ENCODE measurements at places on chromosomes 6 and 20.

DNA sequence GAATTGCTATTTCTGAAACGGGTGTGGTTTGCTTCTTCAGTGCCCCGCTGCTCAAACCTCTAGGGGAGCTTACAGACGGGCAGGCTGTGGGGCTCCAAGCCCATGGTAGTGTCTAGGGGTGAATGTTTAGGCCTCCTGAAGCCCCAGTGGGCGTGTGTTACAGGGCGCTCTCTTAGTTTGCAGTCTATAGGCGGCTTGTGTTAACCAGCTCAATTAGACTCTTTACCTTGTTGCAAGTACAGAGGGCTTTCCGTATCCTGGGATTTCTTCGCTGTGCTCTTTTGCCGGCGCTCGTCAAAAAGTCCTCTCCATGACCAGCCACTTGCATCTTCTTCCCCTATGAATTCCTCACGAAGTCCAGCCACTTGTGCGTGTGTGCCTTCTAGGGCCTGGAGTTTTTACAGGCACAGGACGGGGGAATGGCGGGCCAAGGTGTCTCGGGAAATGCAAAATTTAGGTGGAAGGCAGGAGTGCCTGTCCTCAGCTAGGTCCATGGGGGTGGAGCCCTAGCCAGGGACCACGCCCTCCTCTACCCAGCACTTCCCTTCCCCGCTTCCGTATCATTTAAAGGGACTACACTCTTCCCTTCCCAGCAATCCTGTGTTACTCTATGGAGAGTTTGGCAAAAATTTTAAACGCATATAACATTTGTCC, 94.5 kb downstream of the HTR1B start:
- no peak for DNase-seq

GRCh38 chr20:63153254-63154221, 62.4 kb downstream of the YTHDF1 start:
- DNase-seq: no peak

GRCh38 chr6:133502441-133503335, 261.5 kb downstream of the EYA4 start:
- no peak for DNase-seq

GRCh38 chr6:84065693-84066290, 32.2 kb downstream of the MRAP2 start:
- no peak for DNase-seq

GRCh38 chr6:14009431-14009830, 84.7 kb downstream of the RNF182 start:
- DNase-seq: no peak

DNA sequence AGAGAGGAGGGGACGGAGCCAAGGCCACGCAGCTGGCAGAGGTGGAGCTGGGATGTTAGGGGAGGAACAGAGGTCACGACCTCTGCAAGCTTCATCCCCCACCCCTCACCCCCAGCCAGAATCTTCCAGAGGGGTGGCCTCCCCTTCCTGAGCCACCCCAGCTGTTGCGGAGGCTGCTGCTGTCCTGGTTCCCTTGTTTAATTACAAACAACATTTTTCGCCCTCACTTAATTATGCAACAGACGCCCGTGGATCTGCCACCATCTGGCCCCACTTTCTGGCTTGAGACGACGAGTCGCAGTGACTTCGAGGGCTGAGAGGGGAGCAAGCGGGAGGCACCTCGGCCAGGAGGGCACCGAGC, 153.7 kb upstream of the PTPN1 start:
- no peak for DNase-seq

DNA sequence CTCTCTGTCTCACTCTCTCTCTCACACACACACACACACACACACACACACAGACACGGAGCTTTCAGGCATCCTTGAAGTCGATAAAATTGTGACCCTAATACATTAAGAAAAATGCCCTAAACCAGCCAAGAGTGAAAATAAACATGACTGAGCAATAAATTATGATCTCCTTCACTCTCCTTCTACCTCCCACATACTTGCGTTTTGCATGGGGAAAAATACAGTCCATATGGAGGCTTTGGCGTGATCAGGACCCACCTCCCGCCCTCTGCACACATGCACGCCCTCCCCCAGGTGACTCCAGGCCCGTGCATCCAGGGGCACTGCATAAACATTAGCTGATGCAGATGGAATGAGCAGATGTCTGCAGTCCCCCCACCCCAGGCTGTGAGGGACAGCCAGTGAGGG, 114.2 kb upstream of the JARID2 start:
- no peak for DNase-seq

GRCh38 chr6:112773187-112773586, 426.1 kb downstream of the RFPL4B start:
- no peak for DNase-seq

DNA sequence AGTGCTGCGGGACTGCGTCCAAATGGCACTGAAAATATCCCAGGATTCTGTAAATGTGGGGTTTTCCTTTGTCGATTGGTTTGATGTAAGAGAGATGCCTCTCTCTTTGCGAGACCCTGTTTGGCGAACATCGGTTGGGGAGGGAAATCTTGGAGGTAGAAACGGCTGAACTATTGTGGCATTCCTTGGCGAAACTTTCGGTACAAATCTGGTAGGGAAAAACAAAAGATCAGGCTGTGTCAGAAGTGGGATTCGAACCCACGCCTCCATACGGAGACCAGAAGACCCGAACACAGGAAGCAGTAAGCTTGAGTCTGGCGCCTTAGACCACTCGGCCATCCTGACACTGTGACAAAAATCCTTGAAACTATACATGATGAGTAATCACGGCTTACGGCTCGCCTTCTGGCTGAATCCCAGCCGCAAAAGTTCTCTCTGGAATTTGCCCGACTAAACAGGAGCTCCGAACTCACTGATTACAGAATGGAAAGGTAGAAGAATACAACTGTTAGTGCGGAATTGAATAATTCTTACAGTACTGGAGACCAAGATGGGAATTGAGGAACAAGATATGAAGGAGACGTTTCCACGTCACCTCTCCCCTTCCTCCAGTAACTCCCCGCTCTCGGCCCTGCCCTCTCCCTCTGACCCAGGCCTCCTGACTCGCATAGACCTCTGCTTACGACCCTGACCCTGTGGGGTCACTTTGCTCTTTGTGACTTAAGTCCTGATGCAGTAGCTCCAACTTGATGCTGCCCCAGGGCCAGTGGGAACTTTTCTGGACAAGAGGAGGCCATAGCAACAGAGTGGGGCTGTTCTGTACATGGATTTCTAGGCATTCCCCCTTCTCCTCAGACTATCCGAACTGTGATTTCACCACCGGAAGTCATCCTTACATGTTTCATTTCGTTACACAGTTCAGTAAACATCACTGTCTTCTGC, 132.8 kb upstream of the ZNF184 start:
- DNase-seq: no peak

GRCh38 chr6:81770381-81770780, 17.9 kb upstream of the TENT5A start:
- DNase-seq: no peak

- DNase-seq: no peak
Measured at GRCh38 chr6:107314531-107314939, 144.8 kb downstream of the PDSS2 start.

- DNase-seq: no peak
Measured at GRCh38 chr20:35768731-35769664, 2.8 kb upstream of the PHF20 start.
